Sigmoid colon (tissue), 7 donors: ENCODE measurements at places on chromosomes 12 and 14. TPM values are rescaled to one million over a fixed set of nuclear protein-coding genes. Genes with fewer than 3 reads are reported as not detected.

DNA sequence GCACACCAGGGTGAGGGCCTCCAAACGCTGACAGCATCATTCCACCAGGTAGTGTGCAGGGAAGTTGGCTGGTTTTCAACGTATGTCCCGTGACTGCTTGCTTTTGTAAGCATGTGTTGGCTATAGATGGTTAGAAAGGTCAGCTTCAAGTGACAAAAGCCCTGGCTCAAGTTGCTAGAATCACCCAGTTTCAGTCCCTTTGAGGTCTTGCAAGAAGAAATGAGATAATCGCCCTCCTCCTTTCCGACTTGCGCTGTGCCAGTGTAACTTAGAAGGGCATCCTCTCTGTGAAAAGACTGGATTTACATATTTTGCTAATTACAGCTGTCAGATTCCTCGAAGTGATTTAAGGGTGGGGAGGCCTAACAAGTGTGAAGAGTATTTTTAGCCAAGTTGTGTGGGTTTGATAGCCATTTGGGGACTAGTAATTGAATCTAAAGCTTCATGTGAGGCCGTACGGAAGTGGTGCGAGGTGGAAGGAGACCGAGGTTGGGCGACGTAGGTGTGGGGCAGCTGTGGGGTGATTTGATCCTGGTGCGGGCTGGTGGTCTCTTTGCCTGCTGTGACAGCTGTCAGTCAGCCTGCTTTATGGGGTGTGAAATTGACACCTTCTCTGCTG lies 94.7 kb downstream of the CHST11 start:
- DNase-seq, result no peak

DNA sequence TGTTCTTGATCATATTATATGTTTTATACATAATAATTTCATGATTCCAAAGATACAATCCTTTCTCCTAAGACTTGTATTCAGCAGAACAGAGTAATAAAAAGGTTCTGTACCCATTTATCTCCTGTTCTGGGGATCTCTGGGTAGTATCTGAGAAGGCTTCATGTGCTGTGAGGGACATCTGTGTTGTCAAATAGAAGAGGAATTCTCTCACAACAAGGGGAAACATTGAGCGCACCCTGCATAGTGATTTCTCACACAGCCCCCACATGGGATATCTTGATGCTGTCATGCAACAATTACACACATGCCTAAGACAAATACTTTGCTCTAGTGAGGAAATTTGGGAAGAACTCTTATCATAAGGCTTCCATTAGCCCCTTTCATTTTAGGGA lies 101.8 kb upstream of the ATF1 start:
- DNase-seq, result no peak

DNA sequence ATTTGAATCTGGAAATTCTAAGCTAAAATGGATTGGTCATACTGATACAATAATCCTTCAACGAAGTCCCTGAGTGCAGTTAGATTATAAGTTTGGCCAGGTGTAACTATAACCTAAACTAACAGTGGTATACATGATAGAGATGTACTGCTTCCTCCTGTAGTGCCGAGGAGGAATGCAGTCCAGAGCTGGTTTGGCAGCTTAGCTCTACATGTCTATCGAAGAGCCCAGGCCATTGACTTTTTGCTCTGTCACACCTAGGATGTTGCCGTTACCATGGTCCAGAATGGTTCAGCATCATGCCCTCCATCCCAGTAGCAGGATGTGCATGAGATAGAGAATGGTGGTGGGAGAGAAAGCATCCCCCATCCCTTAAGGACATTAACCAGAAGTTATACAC lies 318.1 kb downstream of the ZFP36L1 start:
- DNase-seq, result no peak

- DNase-seq, result no peak
Measured at GRCh38 chr12:127334365-127334764, 932.6 kb upstream of the TMEM132C start.

- no peak for DNase-seq
Measured at GRCh38 chr12:66531766-66532165, 147.1 kb downstream of the GRIP1 start.

- no peak for DNase-seq
Measured at GRCh38 chr12:64737539-64737938, 21.7 kb downstream of the GNS start.

- peak; percentile 71 for DNase-seq
Measured at GRCh38 chr12:122106843-122107242, 28.3 kb downstream of the MLXIP start.

- DNase-seq, result no peak
Measured at GRCh38 chr12:53530920-53531319, 23.6 kb upstream of the NPFF start.

DNA sequence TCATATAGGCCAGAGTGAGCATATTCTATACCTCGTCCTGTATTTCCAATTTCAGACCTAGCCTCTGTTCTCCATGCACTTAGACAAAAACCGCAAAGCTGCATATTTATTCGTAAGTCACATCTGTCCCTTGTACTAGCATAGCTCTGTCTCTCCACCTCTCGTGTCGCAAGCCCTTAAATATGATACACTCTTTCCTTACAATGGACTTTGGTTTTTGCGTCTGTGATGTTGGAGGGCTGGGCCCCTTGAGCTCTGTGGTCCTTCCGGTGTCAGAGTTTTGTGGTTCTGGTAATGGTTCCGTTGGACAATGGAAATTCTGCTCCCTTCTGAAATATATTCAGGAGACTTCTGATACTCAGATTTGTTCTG lies 11.3 kb downstream of the PRKCH start:
- no peak for DNase-seq

GRCh38 chr14:89507521-89507920 lies 90.5 kb upstream of the FOXN3 start:
- no peak for DNase-seq

- DNase-seq, result no peak
Measured at GRCh38 chr14:95088665-95089064, 68.7 kb downstream of the DICER1 start.

Gene GCH1
- total RNA-seq, result 3.3 TPM

Gene CLEC7A
- total RNA-seq, result 8.9 TPM

Gene HSPB8
- total RNA-seq, result 423 TPM

Gene VRTN
- not detected for total RNA-seq

Gene PDZRN4
- 87.2 TPM for total RNA-seq

Gene FAM90A1
- total RNA-seq, result 0.28 TPM
